Keratinocyte (primary cell): ENCODE measurements at places on chromosomes 7 and 10. TPM values are rescaled to one million over a fixed set of nuclear protein-coding genes. Genes with fewer than 3 reads are reported as not detected.

The TAC1 gene
- not detected in 3 replicates for polyA plus RNA-seq

The FRMD4A gene
- 12.1 to 20.8 TPM (median 12.9 TPM) in 3 replicates for polyA plus RNA-seq

The CUZD1 gene
- polyA plus RNA-seq = 0.34 to 0.93 TPM (median 0.58 TPM) in 3 replicates

The STEAP1B gene
- 12.0 to 18.9 TPM (median 14.9 TPM) in 3 replicates for polyA plus RNA-seq

The NXPH1 gene
- polyA plus RNA-seq = not detected in 3 replicates
